GM06990 (cell line): ENCODE measurements at places on chromosomes 5 and 9.

- no peak for DNase-seq
Measured at GRCh38 chr5:472076-472655, 29.2 kb downstream of the EXOC3 start.

DNA sequence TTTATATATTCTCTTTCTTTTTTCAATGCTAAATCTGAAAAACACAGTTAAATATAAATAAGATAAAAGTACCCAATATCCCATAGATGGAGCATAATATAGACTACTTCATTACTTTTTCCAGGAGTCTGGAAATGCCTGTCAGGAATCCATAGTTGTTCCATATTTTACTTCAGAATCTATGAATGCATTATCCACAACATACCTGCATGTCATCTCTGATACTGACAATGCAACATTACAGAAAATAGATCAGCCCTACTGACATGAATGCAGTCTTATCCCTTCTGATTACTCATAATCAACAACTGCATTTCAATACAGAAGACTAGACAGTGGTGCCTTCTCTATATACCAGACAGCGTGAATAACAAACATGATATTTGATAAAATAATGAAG is 517.6 kb downstream of the PTPRD start:
- no peak for DNase-seq

- no peak for DNase-seq
Measured at GRCh38 chr5:180607861-180608571, 16.7 kb upstream of the SCGB3A1 start.

GRCh38 chr9:76873056-76873792 is 32.7 kb downstream of the PRUNE2 start:
- no peak for DNase-seq

- no peak for DNase-seq
Measured at GRCh38 chr5:153793699-153794098, 245.0 kb downstream of the FAM114A2 start.

GRCh38 chr9:135788576-135789300 is 86.8 kb downstream of the KCNT1 start:
- DNase-seq: no peak

DNA sequence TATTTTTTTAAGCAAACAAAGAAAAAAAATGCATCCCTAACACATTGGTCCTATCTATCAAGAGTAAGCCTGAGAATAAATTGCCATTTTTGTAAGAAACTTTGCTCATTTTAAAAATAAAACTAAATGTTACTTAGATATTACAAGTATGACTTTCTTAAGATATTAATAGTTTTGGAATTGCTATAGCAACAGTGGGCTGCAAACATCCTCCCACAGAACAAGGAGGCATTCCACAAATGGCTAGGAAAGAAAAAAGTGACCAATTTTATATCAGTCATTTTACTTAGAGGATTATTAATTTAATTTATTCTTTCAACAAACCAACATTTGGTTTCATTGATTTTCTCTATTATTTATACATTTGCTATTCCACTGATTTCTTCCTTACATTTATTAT is 63.7 kb downstream of the LURAP1L start:
- DNase-seq: no peak

DNA sequence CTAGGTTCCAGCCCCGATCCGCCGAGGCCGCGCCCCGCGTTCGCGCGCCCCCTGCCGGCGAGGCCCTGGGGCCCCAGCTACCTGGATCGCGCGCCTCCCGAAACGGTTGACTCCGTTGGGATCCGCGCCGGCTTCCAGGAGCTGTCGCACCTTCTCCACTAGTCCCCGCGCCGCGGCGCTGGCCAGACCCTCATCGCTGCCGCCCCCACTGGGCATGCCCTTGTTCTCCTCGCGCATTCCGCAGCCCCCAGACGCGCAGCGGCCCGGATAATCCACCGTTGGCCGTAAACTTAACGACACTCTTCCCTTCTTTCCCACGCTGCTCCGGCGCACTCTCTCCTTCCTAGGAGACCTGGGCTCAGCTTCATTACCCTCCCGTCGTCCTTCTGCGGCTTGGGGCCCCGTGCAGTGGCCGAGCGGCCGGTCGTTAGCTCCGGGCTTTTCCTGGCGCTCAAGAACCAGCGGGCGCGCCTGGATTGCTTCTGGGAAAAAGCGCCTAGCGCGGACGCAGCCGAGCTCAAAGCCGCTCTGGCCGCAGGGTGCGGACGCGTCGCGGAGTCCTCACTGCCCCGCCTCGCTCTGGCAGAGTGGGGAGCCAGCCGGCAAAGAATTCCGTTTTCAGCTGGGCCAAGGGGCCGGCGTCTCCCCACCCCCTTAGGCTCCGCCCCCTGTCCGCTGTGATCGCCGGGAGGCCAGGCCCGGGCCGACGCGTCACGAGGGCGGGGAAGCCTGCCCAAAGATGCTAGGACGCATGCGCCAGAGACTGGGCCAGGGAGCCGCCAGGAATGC is at the start of gene CDKN2B:
TSS of gene CDKN2B (minus strand) at position 589 of the 789 bp plus-strand sequence. CDS start at position 237, 352 bp downstream.
- DNase-seq: peak; percentile 86

GRCh38 chr9:136890661-136891060 is 4.3 kb downstream of the TRAF2 start:
- no peak for DNase-seq

DNA sequence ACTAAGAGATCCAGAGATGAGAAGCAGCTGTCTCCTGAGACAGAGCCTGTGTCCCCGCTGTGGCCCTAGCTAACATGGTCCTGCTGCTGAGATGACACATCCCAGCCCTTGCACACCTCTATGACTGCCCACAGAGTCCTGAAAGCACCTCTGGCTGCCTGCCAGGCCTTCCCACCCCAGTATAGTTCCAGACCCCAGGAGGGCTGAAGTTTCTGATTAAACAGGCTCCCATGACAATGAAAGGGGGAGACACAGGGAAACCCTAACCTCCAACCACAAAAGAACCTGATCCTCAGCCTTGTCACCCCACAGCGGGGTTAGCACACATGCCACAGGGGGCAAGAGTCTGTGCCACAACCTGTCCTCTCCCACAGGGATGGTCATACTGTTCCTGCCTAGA is 15.6 kb downstream of the CIZ1 start:
- DNase-seq: no peak

GRCh38 chr9:61666849-61667371 is 477.1 kb downstream of the SPATA31A7 start:
- DNase-seq: no peak

DNA sequence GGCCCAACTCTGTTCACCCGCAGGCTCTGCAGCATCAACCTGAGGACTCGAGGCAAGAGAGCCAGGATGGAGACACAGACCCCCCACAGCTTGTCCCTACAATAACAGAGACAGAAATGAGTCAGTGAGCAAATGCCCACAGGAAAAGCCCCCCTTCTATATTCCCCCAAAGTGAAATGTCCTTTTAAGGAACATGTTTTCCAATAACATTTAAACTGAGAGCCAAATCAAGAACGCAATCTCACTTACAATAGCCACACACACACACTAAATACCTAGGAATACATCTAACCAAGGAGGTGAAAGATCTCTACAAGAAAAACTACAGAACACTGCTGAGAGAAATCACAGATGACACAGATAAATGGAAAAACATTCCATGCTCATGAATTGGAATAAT is 49.0 kb downstream of the TEX10 start:
- DNase-seq: no peak

- DNase-seq: no peak
Measured at GRCh38 chr5:77921094-77921768, 145.1 kb upstream of the TBCA start.

GRCh38 chr9:129609486-129610212 is 11.3 kb downstream of the C9orf50 start:
- no peak for DNase-seq

GRCh38 chr5:158534203-158534602 is 565.5 kb downstream of the EBF1 start:
- DNase-seq: no peak

GRCh38 chr9:14030375-14031059 is 283.4 kb downstream of the NFIB start:
- no peak for DNase-seq

DNA sequence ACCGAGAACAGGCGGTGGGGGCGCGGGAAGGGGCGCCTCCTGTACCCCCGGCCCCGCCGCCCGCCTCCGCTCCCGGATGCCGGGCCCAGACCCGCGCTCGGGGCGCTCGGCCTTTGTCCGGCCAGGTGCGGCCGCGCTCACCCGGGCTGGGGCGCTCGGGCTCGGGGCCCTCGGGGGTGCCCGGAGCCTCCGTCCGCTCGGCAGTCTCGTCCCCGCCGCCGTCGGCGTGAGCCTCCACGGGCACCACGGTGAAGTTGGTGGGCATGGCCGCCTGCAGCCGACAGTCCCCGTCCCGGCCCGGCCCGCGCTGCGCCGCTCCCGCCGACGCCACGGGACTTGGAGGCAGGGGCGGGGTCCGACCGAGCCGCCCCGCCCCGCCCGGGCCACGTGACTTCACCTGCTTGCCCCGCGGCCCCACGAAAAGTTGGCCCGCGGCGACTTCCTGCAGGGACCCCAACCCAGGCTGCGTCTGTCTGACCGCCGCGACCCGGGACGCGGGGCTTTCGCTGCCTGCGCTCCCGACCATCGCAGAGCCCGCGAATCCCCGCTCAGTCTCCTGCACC is at the start of gene SLC12A7:
TSS of gene SLC12A7 (minus strand) at position 337 of the 563 bp plus-strand sequence. CDS start at position 265, 72 bp downstream.
- peak; percentile 35 for DNase-seq

DNA sequence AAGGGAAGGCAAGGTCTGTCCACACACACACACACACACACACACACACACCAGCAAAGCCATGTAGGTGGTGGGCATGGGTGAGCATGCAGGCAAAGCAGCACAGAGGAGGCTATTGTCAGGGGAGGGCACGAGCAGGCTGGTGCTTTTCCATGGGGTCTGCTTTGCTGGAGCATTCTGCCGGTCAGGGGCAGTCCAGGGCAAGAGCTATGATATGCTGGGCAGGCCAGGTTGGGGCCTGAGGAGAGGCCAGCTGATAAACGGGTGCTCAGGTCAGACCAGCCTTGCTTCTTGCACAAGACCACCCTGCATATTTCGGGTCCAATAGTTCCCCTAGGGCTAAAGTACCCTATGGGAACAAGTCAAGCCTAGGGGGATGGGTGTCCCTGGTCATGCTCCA is 253.9 kb upstream of the DMAC1 start:
- no peak for DNase-seq

GRCh38 chr5:79750611-79751510 is 61.2 kb downstream of the CMYA5 start:
- DNase-seq: no peak

GRCh38 chr9:79829566-79830302 is 258.0 kb downstream of the TLE4 start:
- no peak for DNase-seq

DNA sequence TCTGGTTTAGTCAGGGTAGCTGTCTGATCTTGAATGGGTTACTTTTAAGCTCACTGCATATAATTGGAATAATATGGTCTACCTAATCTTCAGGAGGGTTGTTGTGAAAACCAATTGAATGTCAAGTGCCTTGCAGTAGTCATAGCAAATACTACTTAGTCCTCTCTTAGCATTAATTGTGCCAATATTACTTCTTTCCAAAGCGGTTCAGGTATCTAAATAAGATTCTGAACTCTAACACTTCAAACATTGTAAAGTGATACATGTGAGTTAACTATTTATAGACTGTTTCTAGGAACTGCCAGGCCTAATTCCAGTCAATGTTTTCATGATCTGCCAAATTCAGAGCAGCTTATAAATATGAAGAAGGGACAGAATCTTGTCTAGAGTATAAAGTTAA is 140.2 kb downstream of the SH3GL2 start:
- no peak for DNase-seq

GRCh38 chr5:130994496-130995253 is 170.4 kb downstream of the HINT1 start:
- DNase-seq: no peak

DNA sequence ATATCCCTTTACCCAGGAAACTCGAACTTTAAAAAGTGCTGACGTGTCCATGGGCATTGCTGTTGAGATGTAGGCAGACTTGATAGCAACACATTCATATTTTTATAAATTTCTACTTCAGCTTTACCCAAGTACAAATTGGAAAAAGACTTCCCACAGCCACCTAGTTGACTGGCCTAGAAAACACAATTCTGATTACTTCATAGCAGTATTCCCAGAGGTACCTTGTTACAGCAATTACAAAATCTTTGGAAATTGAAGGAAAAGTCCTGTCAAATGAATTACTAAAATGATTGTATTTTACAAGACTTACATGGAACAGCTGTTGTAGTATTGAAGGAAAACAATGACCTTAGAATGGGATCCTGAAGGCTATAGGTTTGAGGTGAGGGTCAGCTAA is 130.7 kb upstream of the NREP start:
- DNase-seq: no peak

GRCh38 chr9:77892955-77893514 is 138.6 kb downstream of the GNAQ start:
- no peak for DNase-seq

- DNase-seq: no peak
Measured at GRCh38 chr9:94031380-94031779, 52.9 kb upstream of the PTPDC1 start.

GRCh38 chr5:148897842-148898241 is 71.4 kb downstream of the ADRB2 start:
- DNase-seq: no peak

- DNase-seq: no peak
Measured at GRCh38 chr9:127077644-127077946, 44.8 kb downstream of the ANGPTL2 start.

DNA sequence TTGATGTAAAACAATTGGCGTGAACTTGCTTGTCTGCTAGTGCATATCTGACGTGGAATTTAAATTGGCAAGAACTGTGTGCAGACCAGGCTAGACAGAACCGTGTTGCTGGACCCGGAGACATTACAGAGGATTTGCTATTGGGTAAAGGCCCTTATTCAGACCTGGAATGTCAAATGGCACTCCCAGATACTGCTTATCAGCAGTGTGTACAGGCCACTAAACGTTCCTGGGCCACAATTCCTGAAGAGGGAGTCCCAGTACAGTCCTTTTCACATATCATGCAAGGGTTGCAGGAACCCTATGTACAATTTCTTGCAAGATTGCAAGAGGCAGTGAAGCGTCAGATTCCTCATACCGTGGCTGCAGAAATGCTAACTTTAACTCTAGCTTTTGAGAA is 13.5 kb upstream of the MCCC2 start:
- no peak for DNase-seq

GRCh38 chr5:170361616-170362015 is 27.6 kb downstream of the KCNMB1 start:
- no peak for DNase-seq

DNA sequence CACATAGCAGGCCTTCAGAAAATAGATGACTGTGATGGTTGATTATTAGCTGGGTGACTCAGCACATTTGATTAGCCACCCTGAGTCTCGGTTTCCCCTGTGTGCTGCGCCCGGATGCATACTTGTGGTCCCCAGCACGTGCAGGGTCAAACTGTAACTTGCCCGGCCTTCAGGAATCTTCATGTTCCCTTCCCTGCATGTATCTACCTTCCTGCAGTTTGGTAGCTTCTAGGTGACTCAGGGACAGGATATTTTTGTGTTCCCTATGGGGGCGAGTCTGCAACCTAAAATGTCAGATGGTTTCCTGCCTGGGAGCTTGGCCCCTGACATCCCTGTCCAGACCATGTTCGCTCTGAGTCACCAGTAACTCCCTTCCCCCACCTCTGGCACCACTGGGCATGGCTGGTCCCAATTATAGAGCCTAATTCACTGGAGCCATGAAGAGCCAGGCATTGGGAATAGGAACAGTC is 13.2 kb downstream of the PTGS1 start:
- no peak for DNase-seq
